ENCODE measurements at places on chromosomes 6 and 20. TPM values are rescaled to one million over a fixed set of nuclear protein-coding genes. Genes with fewer than 3 reads are reported as not detected.

DNA sequence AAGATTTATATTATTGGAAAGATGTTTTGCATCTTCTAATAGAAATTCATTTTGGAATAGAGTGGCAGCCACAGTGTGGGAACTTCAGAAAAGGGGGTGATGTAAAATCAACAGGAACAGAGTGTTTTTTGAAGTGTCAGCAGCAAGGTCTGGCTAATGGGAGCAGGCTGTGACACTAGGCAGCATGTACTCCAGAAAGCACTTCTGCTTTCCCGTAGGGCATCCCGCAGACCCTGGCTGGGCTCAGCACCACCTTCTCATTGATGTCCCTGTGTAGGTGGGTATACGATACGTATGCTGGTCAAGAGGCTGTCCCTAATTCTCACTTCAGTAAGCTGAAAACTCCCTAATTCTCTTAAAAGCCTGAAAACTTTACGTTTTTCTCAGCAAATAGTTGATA, 74.7 kb downstream of the EYA4 start:
- H3K27ac ChIP-seq = no peak overlapping the region
- no peaks in the 10 kb centered on the region for H3K27me3 ChIP-seq
- H3K36me3 ChIP-seq = no peaks in the 10 kb centered on the region
- DNase-seq = no peak

DNA sequence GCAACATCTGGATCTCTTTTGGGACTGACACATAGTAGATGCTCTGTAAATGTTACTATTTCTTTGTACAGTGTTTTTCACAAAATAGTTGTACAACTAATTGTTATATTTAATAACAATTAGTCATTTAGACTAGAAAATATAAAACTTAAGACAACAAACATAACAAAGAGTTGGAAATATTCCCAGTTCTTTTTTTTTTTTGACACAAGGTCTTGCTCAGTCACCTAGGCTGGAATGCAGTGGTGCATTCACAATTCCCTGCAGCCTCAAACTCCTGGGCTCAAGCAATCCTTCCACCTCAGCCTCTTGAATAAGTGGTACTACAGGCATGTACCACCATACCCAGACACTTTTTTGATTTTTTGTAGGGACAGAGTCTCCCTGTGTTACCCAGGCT, 105.8 kb downstream of the UTRN start:
- no peak overlapping the region for H3K4me3 ChIP-seq
- no peaks in the 10 kb centered on the region for H3K4me1 ChIP-seq
- no peak overlapping the region for H3K27ac ChIP-seq

Gene AFG1L
- 9.5 TPM for polyA plus RNA-seq

Gene HSPA12B
- 6.3 TPM for polyA plus RNA-seq

All from large intestine (tissue), 12 donors.